ENCODE measurements at places on chromosomes 12 and 14.

DNA sequence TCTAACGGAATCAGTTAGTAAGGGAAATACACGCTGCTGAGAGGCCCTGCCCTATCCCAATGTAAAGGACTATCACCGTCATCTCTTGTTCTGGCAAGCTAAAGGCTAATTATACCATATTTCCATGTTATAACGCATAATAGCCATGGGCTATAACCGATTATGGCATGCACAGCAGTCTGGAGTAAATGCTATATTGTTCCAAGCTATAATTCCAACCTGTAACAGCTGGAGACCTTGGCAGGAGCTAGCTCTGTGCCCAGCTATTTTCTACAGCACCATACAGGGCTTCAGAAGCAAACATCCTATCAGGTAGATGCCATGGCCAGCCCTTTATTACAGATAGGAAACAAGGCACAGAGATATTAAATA, 26.3 kb downstream of the SYNE3 start:
- DNase-seq: no peak

- DNase-seq: no peak
Measured at GRCh38 chr12:117356048-117356447, 5.4 kb downstream of the NOS1 start.

DNA sequence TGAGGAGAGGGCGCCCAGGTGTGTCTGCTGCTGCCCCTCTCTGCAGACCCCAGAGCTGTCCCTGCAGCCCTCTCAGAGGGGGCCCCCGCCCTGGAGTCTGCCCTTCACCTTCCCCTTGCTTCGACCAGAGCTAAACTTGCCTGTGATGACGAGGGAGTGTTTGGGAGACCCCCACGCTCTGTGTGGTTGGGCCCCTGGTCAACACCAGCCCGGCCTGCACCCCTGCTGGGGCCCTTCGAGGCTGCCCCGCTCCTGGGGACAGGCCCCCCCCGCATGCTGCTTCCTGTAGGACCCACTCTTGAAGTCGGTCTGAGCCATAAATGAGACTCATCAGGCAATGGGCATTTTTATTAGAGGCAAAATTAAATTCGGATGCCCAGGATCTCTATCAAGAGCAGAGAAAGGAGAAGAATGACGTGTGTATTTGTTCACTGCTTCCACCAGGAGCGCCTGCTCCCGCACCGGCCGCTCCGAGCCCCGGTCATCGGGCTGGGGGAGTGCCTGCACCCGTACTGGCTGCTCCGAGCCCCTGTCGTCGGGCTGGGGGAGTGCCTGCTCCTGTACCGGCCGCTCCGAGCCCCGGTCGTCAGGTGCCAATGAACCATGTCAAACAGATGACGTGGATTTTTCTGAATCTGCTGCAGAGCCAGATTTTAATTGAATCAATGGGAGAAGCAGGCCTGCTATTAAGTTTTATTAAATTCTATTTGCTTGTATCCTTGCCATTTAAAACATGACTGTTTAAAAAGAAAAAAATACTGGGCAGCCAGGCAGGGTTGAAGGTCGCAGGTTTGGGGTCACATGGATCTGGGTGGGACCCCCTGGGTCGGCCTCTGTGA, 47.7 kb downstream of the NOC4L start:
- DNase-seq: no peak

- no peak for DNase-seq
Measured at GRCh38 chr12:113262710-113263109, 41.4 kb downstream of the TPCN1 start.

DNA sequence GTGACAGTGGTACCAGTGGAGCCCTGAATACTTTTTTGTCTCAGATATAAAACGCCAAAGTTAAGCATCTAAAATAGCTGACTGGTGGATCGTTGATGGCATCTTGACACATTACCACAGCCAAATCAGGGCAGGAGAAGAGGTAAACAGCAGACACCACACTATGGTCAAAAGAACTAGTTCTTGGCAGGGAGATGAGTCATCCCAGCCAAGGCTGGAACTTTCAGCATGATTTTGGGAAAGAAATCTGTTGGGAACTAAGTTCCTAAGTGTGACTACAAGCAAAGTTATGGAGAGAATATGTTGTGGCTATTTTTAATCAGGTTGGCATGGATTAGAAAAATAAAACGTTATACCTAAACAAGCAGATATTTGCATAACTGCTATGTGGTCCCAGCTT, 36.9 kb downstream of the LGR5 start:
- no peak for DNase-seq

DNA sequence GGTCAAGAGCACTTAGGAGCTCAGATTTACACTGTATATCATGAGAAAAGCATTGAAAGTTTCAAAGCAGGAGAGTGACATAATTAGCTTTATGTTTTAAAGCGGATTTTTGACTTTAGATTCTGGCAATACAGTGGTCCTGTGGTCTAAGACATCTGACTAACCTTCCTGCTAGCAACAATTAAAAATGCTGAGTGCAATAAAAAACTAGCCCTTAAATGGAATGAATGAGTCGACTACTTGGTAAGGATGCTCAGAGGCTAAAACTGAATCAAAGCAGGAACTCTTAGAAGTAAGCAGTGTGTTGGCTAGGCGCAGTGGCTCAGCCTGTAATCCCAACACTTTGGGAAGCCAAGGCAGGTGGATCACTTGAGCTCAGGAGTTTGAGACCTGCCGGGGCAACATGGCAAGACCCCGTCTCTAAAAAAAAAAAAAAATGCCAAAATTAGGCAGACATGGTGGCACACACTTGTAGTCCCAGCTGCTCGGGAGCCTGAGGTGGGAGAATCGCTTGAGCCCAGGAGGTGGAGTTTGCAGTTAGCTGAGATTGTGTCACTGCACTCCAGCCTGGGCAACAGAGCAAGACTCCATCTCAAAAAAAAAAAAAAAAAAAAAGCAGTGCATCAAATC, 18.9 kb downstream of the BICD1 start:
- DNase-seq: no peak
